ENCODE measurements at places on chromosomes 11 and 22. TPM values are rescaled to one million over a fixed set of nuclear protein-coding genes. Genes with fewer than 3 reads are reported as not detected.

- no peak for DNase-seq
Measured at GRCh38 chr22:43464809-43465208, 53.0 kb downstream of the MPPED1 start.

DNA sequence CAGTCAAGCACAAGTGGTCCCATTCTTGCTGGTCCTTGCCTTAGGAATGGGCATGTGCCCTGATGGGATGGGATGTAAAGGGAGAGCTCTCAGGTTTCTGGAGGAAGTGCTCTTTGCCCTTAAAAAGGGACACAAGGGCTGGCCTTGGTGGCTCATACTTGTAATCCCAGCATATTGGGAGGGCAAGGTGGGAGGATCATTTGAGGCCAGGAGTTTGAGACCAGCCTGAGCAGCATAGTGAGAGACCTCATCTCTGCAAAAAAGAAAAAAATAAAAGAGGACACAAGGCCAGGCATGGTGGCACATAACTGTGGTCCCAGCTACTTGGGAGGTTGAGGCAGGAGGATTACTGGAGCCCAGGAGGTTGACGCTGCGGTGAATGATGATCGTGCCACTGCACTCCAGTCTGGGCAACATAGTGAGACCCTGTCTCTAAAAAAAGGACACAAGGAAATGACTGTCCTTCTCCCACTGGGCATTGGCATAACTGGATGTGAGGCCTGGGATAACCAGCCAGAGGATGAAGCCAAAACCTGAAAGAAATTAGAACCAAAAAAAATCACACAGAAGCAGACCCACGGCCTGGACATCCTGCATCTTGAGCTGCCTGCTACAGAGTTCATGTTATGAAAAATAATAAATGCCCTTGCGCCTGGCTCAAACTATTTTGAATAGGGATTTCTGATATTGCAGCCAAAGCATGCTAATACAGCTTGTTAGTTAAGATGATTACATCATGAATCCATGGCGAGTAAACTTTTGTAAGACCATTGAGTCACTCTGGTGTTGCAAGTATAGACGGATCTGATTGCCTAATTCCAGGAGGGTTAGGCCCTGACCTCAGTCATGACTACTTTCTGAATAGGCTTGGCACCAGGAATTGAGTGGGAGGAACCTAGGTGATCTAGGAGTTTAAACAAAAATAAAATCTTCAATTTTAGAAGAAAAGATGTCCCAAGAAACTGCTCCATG lies 12.9 kb upstream of the CRKL start:
- no peak for DNase-seq

- DNase-seq = no peak
Measured at GRCh38 chr22:25482091-25482760, 82.2 kb upstream of the GRK3 start.

DNA sequence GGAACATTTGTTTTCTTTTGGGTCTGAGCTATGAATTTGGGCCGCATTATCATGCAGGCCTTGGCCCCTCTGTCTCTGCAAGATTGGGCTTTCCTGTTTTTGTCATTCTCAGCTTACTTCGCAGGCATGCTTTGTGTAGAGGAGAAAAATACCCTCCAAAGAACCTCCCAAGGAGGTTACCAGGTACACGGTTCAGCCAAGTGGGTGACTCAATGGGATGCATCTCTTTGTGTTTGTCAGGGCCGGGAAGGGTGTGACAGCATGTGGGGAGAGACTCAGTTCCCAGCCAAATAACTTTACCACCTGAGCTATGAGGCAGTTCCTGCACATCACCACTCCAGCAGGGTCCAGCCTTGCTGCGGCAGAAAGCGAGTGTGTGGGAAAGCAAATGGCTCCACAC lies 47.8 kb upstream of the CLDN5 start:
- no peak for DNase-seq

DNA sequence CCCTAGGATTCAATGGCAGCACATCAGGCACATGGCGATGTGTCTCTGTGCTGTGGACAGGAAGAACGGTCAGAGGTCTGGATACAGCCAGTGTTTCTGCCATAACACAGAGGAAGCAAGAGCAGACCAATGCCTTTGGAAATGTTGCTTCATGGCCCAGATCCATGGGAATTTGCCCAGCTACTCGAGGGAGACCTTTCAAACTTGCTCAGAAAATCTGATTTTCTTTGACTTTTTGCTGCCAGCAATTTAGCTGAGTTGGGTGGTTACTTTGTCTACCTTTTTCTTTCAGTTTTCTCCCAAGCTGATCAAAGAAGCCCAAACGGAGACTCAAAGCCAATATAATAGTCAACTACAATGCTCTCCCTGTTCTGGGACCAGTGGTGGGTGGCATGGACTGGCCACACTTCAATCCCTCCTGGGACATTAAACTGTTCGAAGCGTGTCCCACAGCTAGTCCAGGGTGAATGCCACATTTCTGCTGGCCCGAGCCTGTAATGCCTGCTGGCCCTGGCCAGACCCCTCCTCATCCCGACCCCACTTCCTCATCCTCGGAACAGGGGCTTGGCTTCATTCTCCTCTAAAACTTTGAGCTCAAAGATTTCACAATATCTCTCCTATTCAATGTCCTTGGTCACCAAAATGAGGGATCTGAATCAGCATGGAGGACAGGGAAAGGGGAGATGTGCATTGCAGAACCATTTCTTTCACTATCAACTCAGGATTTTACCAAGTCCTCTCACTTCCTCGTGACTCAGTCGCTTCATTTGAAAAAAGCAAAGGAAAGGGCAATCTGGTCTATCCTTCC lies 93.3 kb downstream of the ABTB2 start:
- DNase-seq = no peak

DNA sequence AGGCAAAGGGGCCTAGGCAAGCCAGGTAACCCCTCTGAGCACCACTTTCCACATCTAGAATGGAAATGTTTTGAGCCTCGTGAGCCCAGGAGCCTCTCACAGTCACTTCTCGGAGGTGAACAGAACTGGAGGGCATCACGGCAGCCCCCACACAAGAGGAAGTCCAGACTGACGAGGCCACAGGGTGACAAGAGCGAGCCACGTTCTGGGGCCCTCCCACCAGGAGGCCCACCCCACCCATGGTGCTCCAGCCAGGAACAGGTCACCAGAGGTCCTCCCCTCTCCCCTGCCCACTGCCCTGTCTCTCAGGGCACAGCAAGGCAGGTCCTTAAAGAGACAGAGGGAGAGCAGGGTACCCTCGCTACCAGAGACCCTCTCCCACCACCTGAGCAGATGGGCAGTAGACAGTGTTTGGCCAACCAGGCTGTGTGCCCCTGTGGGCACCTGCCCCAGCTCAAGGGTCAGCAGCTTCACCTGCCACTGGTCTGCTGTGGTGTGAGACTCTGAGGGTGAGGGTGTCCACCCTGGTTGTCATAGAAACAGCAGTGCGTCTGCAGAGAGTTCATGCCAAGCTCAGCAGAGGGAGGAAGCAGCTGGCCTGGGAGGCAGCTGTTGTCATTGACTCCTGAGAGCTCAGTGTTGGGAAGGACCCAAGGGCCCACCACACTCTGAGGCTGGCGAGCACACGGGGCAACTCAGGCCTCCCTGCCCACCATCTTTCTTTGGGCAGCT lies 31.4 kb downstream of the RSPH14 start:
- no peak for DNase-seq

Gene GTPBP1
- total RNA-seq = 75.7 TPM

Gene IFITM10
- total RNA-seq = 2.3 TPM

Gene OR51B5
- total RNA-seq = 0.63 TPM

Gene C11orf91
- not detected for total RNA-seq

Measured in omental fat pad (tissue), 4 donors.